Articular chondrocyte of knee joint (primary cell): ENCODE measurements at places on chromosomes 6 and 20. TPM values are rescaled to one million over a fixed set of nuclear protein-coding genes. Genes with fewer than 3 reads are reported as not detected.

The TRIM38 gene
- total RNA-seq, result 21.7 and 22.0 TPM in 2 replicates

The PNPLA1 gene
- 0.22 TPM in 1 of 2 replicates, not detected in the other for total RNA-seq

The OPN5 gene
- total RNA-seq, result not detected in 2 replicates

The MPC1 gene
- total RNA-seq, result 33.5 and 38.0 TPM in 2 replicates

The MTFR2 gene
- 2.0 and 3.1 TPM in 2 replicates for total RNA-seq

The CD93 gene
- 0.13 and 0.54 TPM in 2 replicates for total RNA-seq

The AIF1 gene
- total RNA-seq, result not detected in 2 replicates

The TRIM31 gene
- not detected in 2 replicates for total RNA-seq

The ZBP1 gene
- total RNA-seq, result not detected in 2 replicates

The SALL4 gene
- 0.11 and 0.26 TPM in 2 replicates for total RNA-seq

The SPINT3 gene
- total RNA-seq, result not detected in 2 replicates

The KCNG1 gene
- 1.1 and 3.4 TPM in 2 replicates for total RNA-seq

The BCAS1 gene
- total RNA-seq, result not detected in 2 replicates

The PI16 gene
- under 0.01 and 0.52 TPM in 2 replicates for total RNA-seq

The OR12D1 gene
- not detected in 2 replicates for total RNA-seq

The C4A gene
- 4.0 and 8.2 TPM in 2 replicates for total RNA-seq

The MEI4 gene
- total RNA-seq, result under 0.01 TPM in 2 replicates

The SLC17A3 gene
- total RNA-seq, result not detected in 2 replicates

The DYNLT2 gene
- 1.5 and 2.1 TPM in 2 replicates for total RNA-seq

The BMP7 gene
- not detected in 2 replicates for total RNA-seq

The FAM217A gene
- not detected in 2 replicates for total RNA-seq

The TGM3 gene
- 0.39 and 0.43 TPM in 2 replicates for total RNA-seq

The ZC2HC1B gene
- total RNA-seq, result 0.26 TPM in 1 of 2 replicates, not detected in the other

The BHLHE23 gene
- not detected in 2 replicates for total RNA-seq

The ARFGAP1 gene
- 49.9 and 59.8 TPM in 2 replicates for total RNA-seq

The POPDC3 gene
- total RNA-seq, result 71.8 and 73.3 TPM in 2 replicates

The PACRG gene
- total RNA-seq, result 0.26 TPM in 1 of 2 replicates, not detected in the other

The C6orf15 gene
- total RNA-seq, result not detected in 2 replicates

The NR2E1 gene
- total RNA-seq, result not detected in 2 replicates

The MMUT gene
- total RNA-seq, result 19.7 and 22.5 TPM in 2 replicates

The IP6K3 gene
- not detected in 2 replicates for total RNA-seq
